Ammon's horn (tissue), 1 donor: ENCODE measurements at places on chromosomes 3 and 15.

GRCh38 chr3:41301548-41301947, 102.2 kb downstream of the CTNNB1 start:
- DNase-seq = no peak

- no peak for DNase-seq
Observed at GRCh38 chr3:17342119-17342518, 400.3 kb downstream of the TBC1D5 start.

- DNase-seq = peak; percentile 84
Observed at GRCh38 chr3:124351430-124352148, 359.7 kb upstream of the ROPN1 start.

DNA sequence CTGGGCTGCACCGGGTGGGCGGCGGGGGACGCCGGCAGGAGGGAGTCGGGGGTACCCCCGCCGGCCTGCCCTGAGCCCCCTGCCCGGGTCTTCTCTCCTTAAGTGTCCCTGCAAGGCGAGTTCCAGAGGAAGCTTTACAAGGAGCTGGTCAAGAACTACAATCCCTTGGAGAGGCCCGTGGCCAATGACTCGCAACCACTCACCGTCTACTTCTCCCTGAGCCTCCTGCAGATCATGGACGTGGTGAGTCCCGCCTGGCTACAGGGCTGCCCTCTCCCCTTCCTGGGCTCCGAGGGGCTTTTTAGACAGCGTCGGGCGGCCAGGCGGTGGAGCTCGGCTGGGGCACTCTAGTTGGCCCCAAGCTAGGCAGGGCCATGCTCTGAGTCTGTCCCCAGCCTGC, 480 bp downstream of the CHRNA7 start:
- DNase-seq = no peak

DNA sequence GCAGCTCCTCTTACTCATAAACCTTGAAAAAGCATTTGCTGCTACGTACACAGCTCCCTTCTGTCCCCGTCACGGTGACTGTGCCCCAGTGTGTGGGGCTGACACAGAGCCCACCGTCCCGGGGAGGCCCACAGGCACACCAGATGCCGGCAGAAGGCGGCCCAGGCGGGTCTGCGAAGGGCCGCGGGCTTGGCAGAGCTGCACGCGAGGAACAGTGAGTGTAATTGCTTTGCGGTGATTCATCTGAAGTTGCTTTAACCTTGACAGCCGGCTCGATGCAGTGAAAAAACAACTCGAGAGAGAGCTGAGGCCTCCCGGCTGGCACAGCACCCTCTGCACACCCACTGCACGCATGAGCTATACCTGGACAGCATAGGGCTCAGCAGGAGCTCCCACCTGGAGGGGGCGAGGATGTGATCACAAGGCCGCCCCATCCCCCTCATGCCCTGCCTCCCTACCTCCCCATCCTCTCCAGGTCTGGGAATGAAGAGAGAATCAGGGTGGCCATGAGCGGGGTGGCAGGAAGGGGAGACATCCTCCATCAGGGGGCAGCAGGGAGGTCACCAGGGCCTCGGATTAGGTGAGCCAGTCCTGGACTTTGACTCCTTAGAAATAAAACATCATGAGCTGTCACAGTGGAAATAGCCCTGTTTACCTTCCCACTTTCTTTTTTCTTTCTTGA, 172.7 kb downstream of the MEGF11 start:
- DNase-seq = peak; percentile 23

GRCh38 chr3:10340476-10340875, 19.6 kb upstream of the SEC13 start:
- DNase-seq = no peak

GRCh38 chr3:10251006-10251405, 2.7 kb downstream of the TATDN2 start:
- no peak for DNase-seq

GRCh38 chr15:40282869-40283614, at the start of gene ANKRD63:
ANKRD63 (minus strand) TSS chr15:40283064; CDS start chr15:40282586, 478 bp downstream.
- no peak for DNase-seq

DNA sequence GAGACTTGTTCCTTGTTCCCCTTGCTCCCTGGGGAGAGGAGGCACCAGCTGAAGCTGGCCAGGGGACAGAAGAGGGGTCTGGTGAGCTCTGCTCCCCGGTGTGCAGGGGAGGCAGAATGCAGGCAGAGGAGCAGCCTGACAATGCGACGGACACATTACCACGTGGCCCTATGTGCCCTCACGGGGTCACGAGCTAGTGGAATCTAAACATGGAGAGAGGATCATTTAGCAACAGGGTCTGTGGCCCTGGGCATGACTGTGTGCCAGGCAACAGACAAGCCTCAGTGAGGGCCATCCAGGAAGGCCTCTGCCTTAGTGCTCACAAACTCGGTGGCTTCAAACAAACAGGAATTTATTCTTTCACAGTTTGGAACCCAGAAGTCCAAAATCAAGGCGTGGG, 8.5 kb upstream of the MUC4 start:
- no peak for DNase-seq

GRCh38 chr15:85598219-85598618, 196.5 kb downstream of the KLHL25 start:
- no peak for DNase-seq

DNA sequence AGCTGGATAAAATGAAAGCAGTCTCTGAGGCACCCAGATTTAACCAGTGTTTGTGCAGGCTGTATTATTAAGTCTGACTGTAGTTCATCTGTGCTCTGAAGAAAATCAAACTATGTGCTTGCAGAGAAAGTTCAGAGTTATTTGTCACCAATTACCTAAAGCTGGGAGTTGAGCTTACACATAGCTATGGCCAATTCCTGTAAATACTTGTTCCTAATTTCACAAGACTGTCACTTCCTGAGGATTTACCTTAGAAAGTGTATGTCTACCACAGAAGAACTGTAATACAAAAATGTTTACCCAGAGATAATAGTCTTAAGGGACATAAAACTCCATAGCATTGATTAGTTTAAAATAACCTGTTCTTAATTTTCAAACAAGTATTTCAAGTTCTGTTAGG, 628.4 kb upstream of the TGFBR2 start:
- DNase-seq = no peak

DNA sequence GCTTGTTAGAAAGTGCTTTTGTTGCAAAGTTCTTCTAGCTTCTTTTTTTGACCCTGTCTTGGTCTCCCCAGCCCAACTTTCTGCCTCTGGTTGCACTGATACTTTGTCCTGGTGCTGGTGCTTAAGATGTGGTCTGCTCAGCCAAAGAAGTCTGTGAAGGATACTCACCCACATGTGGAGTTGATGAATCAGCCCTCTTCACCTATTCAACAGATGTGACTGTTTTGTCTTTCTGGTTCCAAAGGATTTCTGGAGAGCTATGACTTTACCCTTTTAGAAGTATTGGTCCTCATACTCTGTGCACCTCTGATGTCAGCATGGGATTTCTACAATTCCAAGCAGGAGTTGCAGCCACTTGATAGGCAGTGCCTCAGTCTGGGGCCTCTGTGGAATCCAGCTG, 84.1 kb downstream of the PCCB start:
- no peak for DNase-seq
